ENCODE measurements at places on chromosomes 4 and X.

DNA sequence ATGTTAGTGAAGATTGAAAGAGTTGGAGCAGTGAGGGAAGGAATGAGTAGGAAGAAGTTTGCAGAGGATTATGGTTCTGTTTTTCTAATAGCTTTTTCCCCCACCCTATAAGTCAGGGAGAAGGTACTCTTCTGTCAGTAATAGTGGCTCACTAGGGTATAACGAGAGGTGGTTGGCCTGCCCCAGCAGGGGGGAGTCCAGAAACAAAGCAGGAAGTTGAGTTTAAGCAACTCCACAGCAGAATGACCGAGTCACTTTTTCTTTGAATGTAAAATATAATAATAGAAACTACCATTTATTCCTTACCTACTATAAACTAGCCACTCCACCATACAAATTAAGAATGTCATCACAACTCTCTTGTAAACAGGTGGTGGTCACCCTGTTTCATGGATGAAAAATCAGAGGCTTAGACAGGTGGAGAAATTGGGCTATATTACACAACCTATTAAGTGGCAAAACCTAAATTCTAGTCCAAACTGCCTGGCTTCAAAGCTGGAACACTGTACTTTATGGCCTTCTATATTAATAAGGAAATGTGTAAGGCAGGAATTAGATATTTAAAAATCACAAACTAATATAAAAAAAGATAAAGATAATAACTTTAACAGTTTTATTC is 21.9 kb downstream of the AP1AR start:
- DNase-seq = no peak

DNA sequence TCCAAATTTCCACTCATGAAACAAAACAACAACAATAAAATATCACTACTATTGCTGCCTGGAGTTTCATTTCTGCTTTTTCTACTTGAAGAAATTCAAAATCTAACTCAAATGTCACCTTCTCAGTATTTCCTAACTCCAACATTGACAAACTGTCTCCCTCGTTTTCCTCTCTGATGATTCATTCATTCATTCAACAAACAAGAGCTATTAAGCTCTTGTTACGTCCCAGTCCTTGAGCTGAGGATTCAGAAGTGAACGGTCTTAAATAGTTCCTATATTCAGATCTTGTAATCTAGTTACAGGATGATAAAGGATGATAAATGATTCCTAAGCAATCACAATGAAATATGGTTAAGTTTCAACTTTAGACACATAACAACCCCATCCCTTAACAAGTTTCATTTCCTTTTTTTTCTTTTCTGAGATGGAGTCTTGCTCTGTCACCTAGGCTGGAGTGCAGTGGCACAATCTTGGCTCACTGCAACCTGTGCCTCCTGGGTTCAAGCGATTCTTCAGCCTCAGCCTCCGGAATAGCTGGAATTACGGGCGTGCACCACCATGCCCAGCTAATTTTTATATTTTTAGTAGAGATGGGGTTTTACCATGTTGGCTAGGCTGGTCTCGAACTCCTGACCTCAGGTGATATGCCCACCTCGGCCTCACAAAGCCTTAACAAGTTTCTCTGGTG is 1.7 kb downstream of the SLC9B2 start:
- no peak for DNase-seq

- DNase-seq = no peak
These were observed 15.1 kb downstream of the PRIMPOL start for GRCh38 chr4:184664445-184665210.

- no peak for DNase-seq
These were observed 2596.4 kb downstream of the PCDH7 start for GRCh38 chr4:33316578-33316977.

- no peak for DNase-seq
These were observed 215.1 kb downstream of the DCHS2 start for GRCh38 chr4:154276496-154276895.

DNA sequence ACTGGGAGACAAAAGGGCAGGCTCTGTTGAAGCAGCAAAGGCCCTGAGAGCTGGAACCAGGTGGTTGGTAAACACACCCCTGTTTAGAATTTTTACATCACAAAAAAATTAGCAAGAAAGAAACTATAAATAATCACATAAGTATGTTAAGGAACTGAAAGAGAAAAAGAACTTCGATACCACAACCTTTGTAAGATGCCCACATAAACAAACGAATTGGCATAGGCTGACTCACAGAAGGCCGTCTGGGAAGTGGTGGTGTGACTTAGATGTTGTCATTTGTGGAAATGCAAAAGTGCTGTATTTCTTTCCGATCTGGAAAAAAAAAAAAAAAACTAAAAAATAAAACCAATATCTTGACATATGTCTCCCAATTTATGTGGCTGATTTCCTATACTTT is 235.1 kb downstream of the USP46 start:
- DNase-seq = no peak

DNA sequence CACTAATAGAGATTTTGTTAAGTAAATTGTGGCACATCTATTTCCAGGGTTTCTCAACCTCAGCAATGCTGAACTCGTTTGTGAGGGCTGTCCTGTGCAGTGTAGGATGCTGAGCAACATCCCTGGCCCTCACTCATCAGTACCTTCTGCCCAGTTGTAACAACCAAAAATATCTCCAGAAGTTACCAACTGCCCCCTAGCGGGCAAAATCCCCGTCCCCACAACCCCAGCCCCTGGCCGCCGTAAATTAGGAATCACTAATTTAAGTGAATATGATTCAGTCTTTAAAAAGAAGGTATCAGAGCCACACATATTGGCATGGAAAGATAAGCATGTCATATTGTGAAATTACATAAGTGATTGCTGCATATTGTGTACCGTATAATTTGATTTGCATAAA is 123.4 kb downstream of the ASB9 start:
- DNase-seq = no peak

DNA sequence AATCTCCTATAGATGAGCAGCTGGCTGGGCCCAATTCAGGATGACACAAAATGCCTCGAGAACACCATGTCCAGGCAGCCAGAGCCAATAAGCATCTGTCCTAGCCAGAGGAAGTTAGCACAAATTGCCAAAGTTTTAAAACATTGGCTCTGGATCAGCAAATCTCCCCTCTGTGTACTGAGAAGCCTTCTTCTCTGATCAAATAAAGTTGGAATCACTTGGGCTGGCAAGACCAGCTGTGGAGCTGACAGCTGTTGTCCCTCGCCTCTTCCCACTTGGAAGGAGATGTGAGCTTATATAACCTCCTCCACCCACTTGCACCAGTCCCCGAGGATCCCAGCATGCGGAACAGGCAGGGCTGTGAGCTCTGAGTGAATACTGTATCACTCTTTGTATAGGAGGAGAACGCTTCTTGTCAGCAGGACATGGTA is 183.9 kb downstream of the OPHN1 start:
- DNase-seq = no peak

- peak; percentile 65 for DNase-seq
These were observed 280.5 kb downstream of the FBXW7 start for GRCh38 chr4:152255437-152255836.

- peak; percentile 59 for DNase-seq
These were observed 18.8 kb downstream of the ATP1B4 start for GRCh38 chrX:120380699-120381098.

DNA sequence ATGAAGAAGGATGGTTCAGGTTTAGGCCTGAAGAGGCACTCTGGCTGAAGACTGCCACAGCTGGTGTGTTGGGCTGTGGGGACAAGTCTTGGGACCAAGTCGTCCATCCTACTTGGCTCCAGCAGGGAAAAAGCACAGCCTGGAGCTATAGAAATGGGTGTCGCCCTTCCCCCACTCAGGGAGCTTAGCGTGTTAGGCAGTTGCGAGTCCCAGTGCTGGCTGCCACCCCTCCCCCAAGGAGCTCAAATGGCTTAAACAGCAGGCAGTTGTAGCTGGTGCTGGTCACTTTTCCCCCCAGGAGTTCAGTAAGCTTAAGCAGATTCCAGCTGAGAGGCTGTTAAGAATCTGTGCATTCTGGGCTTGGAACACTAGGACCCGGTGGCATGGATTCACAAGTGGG is 319.5 kb upstream of the POF1B start:
- no peak for DNase-seq

DNA sequence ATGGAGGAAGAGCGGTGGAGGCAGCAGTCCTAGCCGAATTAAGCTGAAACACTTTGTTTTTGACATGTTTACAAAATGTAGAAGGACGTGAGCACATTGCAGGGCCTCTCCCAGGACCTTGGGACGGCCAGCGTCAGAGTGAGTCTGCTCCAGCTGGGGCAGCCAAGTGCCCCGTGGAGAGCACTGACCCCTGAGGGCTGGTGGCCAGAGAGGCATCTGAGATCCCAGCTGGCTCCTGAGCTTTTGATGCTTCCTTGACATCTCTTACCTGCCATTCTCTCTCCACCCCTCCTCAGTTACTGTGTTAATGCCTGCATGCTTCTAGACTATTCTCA is 24.7 kb downstream of the NAT8L start:
- DNase-seq = no peak

GRCh38 chr4:157423526-157424020 is 203.0 kb downstream of the GRIA2 start:
- no peak for DNase-seq

DNA sequence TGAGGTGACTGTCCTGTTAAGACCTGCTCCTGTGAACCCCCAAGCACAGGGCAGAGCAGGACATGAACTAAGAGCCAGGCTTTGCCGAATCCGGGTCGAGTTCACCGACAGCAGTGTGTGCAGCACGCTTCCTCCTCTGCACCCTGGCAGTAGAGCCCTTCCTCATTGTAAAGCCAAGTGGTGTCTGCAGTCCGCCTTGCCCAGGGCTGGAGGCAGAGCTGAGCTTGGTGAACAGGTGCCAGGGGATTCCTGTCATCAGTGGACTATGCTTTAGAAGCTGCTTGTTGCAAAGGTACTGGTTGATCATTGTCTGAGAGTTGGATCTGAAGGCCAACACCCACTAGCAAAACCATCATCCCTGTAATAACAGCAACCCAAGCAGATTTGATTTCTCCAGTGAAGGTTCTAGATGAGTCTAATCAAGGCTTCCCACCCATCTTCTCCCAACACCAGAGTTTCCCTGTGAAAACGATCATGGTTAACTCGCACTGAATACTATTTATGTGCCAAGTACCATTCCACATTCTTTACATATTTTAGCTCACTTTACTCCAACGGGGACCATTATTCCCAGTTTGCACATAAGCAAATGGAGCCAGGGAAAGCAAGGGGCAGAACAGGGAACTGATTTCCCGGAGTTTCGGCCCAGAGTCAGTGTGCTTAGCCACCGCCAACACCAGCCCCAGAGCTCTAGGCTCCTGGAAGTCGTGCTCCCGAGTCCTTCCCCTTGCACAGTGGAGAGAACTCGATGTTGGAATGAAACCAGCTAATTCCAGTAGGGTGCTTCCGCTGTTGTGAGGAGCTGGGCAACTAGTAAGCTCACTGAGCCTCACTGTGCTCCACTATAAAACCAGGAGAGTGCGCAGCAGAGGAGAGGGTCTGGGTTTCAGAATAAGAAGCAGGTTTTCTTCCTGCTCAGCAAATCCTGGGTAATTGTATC is 1.4 kb upstream of the SLC34A2 start:
- DNase-seq = no peak

- peak; percentile 81 for DNase-seq
These were observed at the start of gene EFHC2 for GRCh38 chrX:44343412-44344141. EFHC2 (minus strand) TSS chrX:44343672; CDS start chrX:44343588, 84 bp downstream.

- no peak for DNase-seq
These were observed 468.7 kb downstream of the ANKRD50 start for GRCh38 chr4:124243671-124244366.

- no peak for DNase-seq
These were observed 65.5 kb downstream of the EDNRA start for GRCh38 chr4:147546349-147546748.

DNA sequence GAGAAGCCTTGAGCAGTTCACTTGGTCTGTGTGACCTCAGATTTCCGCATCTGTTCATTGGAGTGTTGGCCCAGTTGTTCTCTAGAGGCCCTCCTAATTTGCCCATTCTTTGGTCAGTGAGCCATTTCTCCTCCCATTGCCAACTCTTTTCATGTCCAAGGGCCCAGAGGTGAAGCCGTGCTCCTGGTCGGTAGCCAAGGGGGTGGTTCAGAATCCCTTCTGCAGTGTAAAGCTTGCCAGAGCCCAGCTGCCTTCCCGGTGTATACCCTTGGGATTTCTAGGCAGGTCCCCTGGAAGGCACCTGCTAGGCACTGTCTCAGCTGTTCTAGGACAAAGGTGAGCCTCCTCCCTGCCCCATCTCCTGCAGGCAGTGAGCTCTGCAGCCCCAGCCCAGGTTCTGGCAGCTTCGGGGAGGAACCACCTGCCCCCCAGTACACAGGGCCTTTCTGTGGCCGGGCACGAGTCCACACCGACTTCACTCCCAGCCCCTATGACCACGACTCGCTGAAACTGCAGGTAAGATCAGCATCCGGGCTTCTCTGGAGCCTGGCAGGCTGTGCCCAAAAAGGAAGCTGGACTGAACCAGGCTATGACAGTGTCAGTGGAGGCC is 12.3 kb downstream of the SASH3 start:
- no peak for DNase-seq

GRCh38 chr4:26176598-26177149 is 144.1 kb upstream of the RBPJ start:
- DNase-seq = no peak

DNA sequence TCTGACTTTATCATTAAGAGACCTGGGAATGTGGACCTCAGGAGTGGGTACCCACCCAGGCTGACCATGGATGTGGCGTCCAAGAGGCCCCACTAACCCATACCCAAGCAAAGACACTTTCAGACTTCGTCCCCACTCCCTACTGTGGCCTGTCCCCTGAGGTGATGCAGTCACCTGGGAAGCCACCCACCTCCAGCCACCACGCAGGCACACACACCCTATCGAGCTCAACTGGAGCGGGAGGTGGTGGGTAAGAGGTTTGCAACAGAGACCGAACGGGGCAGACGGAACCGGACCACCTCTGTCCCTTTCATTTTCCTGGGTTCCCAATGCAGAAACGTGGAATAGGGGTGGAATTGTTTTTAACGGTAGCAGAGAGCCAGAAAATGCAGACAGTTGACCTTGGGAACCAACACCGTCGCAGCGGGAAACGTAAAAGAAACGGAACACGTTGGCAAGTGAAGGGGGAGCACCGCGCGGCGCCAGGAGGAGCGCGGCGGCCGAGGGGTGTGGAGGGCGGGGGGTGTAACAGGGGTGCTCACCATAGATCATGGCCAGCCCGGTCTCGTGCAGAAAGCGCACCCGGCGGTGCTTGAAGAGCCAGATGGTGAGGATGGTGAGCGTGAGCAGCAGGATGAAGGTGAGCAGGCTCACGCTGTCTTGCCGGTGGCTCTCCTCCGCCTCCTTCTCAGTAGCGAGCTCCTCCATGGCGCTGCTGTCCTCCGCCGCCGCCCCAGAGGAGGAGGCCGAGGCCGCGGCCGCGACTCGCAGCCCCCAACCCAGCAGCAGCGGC is 559 bp downstream of the SLC9A7 start:
- peak; percentile 16 for DNase-seq

DNA sequence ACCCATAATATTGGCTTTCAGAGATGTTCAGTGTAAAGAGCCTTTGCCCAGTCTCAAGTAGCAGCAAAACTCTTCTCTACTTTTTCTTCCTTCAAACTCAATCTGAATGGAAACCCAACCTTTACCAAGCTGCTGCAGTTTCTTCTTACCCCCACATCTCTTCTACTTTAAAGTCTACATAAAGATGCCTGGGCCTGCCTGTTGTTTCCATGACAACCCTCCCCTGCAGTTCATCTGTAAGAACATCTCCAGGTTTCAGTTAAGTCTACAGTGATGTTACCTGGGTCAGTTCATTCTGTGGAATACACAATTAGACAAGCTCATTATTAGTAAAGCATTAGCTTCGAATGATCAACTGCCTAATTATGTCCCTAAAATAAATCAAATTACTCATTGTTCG is 81.4 kb downstream of the SPANXN3 start:
- no peak for DNase-seq
